Cortex of kidney (tissue), 1 donor: ENCODE measurements at places on chromosomes 13 and 19.

DNA sequence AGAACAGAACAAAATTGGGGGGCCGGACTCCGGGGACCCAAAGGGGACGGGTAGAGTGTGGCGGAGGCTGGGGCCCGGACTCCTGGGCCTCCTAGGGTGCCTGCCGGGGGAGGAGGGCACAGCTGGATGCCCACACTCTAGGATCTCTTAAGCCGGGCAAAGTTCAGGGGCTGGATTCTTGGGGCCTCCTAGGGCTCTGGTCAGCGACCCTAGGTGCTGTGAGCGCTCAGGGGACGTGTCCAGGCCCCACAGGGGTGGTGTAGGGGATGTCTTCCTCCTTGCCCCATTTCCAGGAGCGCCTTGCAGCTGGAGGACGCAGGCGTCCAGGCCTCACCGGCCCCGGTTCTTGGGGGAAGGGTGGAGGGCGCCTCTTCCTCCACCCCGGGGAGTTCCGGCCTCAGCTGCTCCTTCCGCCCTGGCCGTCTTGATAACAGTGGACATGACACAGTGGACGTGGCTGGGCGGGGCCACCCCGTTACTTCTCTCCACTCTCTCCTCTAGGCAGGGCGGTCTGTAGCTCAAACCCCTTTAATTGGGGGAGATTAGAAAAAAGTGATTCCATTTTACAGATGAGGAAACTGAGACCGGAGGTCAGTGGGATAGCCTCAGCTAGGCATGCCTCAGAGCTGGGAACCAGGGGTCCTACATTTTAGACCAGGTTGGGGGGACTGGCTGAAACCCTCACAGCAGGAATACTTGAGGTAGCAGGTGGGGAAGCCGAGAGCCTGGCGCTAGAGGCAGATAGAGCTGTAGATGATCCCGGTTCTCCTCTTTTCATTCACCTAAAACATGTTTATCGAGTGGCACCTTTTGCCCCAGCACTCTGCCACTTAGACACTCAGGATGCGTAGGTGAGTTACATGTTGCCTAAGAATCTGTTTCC is 705 bp downstream of the STXBP2 start:
- no peak for DNase-seq

- DNase-seq, result no peak
Measured at GRCh38 chr19:873084-873483, 13.6 kb downstream of the CFD start.

DNA sequence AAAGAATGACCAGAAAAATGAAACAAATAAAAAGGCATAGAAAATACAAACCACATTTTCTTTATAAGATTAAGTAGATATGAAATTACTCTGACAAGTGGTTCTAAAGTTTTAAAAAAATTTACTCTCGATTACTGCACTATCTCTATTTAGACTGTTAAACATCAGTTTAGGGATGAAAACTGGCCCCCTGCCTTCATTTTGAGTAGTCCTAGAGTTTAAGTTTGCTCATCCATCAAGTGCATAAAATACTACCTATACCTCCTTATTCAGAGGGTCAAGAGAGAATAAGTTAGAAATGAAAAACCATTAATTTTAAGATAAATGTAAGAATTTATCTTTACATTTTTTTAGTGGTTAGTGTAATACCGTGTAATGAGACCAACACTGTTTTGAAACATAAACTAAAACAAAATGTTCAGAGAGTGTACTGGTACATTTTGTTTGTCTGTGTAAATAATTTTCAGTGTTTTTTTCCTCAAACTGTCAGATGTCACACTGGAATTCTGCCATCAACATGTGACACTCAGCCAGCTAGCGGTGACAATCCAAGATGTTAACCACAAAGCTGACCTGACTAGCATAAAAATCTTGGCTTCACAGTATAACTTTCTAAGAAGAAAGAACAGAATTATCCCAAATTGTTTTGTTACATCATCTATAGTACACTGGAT is 184.8 kb upstream of the PCDH20 start:
- no peak for DNase-seq

DNA sequence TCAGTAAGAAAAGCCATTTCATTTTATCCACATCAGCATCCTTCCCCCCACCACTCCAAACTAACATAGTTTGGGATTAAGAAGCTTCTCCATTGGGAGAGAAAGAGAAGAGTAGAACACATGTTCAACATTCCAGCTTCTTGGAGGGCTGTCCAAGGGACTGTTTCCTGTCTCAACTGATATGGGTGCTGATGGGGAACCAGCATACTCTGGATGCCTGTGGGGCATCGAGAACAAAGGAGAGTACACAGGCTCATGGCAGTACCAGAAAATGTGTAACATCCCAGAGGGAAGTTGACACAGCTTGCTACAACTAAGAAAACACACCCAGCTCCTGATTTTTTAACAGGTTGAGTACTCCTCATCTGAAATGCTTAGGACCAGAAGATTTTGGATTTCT is 24.7 kb downstream of the SUCLA2 start:
- no peak for DNase-seq

DNA sequence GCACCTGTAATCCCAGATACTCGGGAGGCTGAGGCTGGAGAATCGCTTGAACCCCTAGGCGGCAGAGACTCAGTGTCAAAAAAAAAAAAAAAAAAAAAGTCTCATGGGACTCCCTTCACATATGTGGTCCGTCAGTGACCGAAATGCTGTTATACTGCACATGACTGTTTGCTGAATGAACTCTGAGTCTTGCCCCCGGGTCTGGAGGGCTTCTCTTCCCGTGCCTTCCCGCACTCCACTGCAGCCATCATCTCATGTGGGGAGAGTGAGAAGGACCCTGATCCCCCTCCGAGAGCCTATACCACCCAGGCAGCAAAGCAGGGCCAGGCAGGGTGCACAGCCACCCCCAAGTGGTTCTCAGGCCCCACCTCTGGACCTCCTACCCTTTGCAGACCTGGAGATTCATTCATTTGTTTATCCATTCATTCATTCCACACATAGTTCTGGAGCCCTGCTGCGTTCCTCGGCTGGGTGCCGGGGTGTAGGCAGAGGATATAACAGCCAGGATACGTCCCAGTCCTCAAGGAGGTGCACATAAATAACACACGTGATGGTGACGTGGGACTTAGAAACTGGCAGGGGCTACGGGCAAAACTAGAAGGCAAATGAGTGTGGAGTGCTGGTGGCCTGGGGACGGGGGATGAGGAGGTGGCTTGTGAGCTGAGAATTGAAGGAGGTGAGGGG is 14.2 kb downstream of the NDUFA11 start:
- no peak for DNase-seq

GRCh38 chr19:20247016-20247683 is 80.1 kb downstream of the ZNF486 start:
- no peak for DNase-seq

DNA sequence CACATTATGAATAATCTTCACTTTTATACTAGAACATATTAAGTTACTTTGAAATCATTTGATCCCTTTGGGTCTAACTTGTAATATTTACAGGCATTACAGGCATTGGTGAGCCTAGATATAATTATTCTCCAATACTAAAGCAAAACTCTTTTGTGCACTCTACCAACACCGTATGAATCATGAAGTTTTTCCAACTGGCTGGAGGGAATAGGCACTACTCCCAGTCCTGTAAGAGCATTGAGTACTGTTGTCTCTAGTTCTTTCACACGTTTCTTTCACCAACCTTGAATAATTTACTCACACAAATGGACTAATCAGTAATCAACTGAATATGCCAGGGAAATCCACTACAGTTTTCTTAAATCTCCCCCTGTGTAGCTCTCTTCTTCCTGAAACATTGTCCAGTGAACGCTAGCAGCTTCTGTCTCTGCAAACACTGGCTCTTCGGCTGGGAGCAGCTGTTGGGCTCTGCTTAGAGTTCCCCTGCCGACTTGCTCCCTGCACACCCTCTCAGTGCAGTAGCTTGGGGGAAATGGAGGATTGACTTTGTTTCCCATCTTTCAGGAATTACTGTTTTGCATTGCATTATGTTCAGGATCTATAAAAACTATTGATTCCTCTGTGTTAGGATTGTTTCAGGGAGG is 476.7 kb downstream of the RFC3 start:
- no peak for DNase-seq

GRCh38 chr13:109156181-109156935 is 526.9 kb downstream of the MYO16 start:
- no peak for DNase-seq

- no peak for DNase-seq
Measured at GRCh38 chr19:44741841-44742329, 6.6 kb upstream of the BCL3 start.

DNA sequence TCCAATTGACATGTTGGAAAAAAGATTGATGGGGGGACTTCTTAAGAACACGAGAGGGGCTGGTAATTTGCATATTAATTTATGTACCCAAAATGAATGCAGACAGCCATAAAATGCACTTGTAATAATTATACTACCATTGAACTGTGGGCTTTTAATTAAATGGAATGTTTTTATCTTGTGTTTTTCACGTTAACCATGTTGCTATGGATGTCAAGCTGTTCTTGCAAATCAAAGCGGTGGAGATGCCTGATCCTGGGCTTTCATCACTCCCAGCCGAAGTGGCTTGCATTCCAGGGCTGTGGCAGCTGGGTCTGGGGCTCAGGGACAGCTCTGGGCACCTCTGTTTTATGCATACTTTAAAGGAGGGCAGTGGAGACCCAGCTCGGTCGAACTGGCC is 179.4 kb upstream of the TMTC4 start:
- DNase-seq, result no peak

DNA sequence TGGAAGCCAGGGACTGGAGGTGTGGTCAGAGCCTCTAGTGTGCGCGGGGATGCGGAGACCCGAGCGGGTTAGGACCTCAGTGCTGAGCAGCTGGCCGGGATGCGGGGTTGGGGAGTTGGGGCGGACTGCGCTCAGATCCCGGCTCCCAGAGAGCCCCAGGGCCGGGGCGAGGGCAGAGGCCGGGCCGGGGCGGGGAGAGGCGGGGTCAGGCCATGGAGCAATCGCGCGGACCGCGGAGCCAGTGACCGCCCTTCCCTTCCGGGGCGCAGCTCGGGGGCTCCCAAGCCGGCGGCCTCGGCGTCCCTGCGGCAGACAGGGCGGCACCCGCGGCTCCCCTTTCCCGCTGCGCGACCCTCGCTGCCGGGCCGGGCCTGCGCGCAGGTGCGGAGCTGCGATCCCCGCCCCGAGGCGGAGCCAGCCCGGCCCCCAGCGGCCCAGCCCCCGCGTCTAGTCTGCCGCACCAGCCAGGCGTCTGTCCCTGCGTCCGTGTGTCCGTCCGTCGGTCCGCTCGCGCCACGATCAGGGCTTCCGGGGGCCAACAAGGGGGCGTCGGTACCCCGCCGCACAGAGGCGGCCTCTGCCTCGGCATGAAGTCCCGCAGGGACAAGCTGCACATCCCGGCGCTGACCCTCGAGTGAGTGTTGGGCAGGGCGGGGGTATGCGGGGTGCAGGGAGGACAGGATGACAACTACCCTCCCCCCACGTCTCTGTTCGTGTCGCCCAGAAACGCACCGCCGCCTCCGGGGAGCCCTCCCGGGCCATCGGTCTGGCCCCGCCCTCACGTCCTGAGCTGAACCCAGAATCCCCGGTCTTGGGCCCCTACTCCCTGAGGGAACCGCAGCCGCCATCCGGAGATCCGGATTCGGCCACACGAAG is 12.4 kb downstream of the MAST3 start:
- DNase-seq, result no peak

DNA sequence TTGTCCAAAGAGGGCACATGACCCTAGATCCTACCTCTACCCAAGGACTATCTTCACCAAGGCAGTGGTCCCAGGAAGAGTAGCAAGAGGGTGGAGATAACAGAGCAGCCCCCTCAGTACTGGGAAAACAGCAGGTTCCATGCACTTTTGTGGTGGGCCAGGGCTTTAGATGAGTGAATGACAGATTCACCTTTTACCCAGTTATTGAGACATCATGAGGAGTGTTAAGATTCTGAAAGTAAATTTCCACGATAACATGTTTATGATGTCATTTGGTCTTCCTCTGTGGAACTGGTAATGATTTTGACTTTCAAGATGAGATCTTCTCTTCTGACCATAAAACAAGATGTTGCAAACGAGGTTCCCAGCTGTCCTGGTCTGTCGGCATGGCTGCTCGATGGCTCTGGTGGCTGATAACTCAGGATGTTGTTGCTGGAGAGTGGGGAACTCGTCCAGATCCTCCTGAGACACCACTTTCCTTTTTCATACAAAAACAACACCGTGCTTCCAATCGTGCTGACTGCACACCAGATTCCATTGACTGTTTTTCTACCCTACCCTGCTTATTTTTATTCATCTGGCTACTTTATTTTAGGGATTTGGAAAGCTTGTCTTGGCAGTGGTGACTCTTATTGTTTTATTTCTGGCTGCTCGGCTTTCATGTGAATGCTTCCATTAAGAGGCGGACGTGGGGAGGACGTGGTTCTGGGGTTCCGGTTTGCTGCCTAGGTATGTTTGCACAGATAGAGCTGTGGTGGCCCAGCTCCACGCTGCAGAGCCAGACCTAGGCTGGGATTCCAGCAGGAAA is 88.5 kb downstream of the LRCH1 start:
- no peak for DNase-seq

DNA sequence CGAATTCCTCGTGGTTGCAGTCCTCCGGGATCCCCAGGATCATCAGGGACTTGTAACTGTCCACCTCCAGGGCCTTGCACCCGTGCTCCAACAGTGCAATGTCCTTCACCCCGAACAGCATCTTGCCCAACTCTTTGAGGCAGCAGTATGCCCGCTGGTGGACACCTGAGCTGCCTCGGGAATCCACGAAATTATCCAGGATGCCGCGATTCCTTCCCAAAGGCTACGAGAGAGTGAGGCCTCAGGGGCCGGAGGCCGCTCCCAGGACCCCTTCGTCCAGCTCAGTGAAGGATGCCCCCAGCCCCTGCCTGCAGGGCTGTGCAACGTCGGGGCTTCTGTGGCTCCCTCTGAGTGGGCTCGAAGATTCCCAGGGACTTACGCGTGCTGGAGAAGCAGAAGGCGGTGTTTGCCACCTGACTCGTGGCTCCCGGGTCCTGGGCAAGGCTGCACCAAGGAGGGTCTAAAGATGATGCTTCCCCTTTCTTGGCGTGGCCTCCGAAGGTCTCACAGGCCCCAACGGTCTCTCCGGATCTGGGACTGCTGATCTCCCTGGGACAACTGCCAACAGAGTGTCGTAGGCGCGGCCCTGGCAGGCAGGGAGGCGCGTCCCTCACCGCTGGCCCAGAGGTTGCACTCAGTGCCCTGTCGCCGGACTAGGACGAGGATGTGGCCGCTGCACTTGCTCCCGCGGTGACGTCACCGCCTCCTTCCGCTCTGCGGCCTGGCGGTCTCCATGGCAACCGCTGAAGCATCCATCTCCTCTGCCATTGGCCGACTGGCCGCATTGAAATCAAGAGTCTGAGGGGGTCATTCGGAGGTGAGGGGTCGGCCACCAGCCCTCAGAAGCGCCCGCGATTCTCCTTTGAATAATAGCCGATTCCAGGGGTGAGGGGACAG is at the start of gene PNMA8C:
PNMA8C (minus strand) TSS at position 698 of the 897 bp plus-strand sequence; CDS start at position 121, 577 bp downstream.
- DNase-seq, result no peak

- DNase-seq, result no peak
Measured at GRCh38 chr13:42788601-42789000, 7.2 kb downstream of the FAM216B start.

GRCh38 chr13:111620166-111620565 is 299.7 kb downstream of the TEX29 start:
- no peak for DNase-seq

- no peak for DNase-seq
Measured at GRCh38 chr19:43763473-43763939, 8.7 kb upstream of the SMG9 start.
